ENCODE measurements at places on chromosomes 16 and 17. TPM values are rescaled to one million over a fixed set of nuclear protein-coding genes. Genes with fewer than 3 reads are reported as not detected.

CPNE7 gene
- 0.33 TPM for polyA plus RNA-seq

KRTAP9-3 gene
- polyA plus RNA-seq: not detected

C17orf50 gene
- not detected for polyA plus RNA-seq

SLC12A3 gene
- polyA plus RNA-seq: not detected

GRAPL gene
- polyA plus RNA-seq: 0.73 TPM

OR1F1 gene
- polyA plus RNA-seq: not detected

CCL7 gene
- polyA plus RNA-seq: not detected

ACAP1 gene
- polyA plus RNA-seq: 8.5 TPM

NPIPB2 gene
- polyA plus RNA-seq: 2.4 TPM

CHRNE gene
- 0.67 TPM for polyA plus RNA-seq

CCDC144A gene
- polyA plus RNA-seq: 0.63 TPM

DNA sequence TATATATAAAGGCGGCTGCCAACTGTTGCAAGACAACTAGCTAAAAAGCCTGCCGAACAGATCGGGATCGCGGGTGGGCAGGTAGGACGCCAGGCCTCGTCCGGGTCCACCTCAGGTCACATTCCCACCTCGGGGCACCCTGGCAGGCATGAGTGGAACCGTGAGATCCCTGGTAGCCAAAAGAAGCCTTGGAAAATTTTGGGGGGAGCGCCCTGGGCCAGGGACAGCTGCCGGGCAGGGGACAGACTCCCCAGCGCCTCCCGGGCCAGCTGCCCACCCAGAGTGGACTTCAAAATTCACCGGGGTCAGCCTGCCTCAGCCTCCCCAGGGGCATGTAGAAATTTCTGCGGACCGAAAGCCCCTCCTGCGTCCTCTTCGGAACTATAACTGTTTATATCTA, 760.9 kb downstream of the KCNJ18 start:
- no peak for DNase-seq

DNA sequence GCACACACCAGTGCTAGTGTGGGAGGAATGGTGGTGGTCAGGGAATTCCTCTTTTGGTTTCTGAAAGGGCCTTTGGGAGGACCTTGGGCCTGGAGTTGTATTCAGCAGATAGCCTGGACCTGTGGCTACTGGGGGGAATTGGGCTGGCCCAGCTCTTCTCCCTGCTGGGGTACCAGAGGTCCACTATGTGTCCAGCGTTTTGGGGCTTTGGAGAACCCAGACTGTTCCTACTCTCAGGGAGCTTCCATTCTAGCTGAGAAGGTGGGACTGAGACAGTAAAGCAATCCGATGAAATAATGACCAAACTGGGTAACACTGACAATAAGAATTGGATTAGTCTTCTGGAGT, 2.4 kb downstream of the EPN3 start:
- no peak for DNase-seq

DNA sequence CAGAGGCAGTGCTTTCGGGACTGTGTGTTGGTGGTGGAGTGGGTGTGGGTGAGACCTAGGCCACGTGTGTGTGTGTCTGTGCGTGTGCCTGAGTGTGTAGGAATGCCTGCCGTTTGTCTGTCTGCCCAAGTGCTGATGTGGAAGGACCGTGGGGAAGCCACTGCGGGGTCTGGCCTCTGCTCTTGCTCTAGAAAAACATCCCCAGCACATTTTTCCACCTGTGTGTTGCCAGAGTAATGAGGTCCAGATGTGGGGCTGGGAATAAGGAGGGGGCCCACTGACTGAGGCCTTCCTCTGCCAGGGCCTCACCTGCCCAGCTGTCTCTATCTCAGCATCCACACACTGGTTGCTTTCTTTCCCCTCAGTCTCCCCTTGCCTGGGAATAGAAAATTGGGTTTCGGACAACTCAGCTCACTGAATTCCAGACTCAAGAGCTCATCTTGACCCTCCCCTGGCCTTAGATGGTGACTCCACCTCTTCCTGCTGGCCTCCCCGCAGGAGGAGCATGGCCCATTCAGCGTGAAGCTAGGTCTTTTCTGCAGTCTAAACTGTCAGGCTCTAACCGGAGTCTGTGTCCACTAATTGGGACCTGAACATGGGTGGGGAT, 7.6 kb downstream of the SGCA start:
- peak; percentile 91 for DNase-seq

DNA sequence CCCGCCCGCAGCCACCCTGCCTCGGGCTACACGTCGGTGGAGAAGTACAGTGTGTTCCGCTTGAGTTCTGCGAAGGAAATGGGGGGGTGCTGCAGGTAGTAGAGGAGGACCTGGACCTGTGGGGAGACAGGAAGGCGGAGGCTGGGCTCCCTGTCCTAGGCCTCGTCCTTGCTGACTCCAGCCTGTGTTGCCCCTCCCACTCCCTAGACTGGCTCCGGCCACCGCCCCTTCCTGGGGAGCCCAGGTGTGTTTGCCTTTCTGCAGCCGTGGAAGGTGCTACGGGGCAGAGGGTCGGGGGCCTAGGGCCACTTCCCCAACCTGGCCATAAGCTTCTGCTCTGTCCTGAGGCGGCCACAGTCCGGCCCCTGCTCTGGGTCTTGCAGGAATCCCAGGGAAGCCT, 9.1 kb downstream of the TIMM22 start:
- DNase-seq: peak; percentile 23

GRCh38 chr17:9878356-9878755, 26.7 kb downstream of the RCVRN start:
- DNase-seq: no peak

DNA sequence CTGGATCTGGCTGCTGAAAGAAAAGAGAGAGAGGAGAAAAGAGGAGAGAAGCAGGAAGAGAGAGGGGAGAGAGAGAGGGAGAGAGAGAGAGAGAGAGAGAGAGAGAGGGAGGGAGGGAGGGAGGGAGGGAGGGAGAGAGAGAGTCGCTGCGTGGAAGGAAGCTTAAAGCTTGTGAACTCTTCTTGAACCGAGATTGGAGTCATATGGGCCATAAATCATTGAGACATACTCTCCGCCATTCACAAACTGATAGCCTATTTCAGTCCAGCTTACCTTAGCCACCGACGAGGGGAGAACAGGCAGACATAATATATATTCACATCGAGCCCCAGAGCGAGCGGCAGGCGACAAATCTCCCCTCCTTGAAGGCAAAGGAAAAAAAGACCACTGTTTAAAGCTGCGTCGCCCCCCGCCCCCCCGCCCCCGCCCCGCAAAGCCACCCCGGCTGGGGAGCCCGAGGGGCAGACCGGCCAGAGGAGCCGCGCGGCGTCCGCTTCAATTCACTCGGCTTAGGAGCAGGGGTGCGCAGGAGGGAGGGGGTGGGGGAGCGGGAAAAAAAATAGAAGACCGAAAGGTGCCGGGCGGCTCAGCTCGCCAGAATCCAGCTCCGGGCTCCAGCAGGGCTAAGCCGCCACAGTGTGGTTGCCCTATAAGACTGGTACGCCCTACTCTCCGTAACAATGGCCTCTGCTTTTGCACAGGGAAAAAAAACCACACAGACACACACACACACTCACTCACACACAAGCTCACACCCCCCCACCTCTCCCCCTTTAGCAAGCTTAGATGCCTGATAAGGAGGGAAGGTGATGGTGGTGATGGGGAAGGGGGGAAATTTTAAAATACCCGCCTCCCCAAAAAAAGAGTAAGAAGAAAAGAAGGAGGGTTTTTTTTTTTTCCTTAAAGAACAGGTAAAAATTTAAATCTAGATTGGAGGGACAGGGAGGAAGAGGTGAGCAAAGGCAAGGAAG, 10.6 kb upstream of the HOXB2 start:
- DNase-seq: no peak

GRCh38 chr17:28746611-28747050, 2.8 kb downstream of the TRAF4 start:
- DNase-seq: peak; percentile 77

DNA sequence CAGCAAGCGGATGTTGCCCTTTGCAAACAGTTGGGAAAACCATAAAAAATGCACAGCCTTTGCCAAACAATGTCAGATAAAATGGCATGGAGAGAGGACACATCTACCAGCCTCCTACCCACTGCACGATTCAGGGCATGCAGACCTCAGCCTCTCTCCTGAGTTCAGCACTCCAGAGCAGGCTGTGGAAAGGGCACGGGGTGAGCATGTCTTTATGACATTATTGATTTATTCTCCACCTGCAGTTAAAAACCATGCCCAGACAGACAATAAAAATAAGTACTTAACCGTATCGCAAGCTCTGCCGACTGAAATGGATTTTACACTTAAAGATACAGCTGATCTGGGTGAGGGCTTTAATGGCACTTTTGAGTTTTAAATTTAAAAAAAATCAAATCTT, 127.1 kb downstream of the MAF start:
- DNase-seq: no peak

GRCh38 chr17:78774956-78775571, 7.0 kb downstream of the CYTH1 start:
- no peak for DNase-seq

DNA sequence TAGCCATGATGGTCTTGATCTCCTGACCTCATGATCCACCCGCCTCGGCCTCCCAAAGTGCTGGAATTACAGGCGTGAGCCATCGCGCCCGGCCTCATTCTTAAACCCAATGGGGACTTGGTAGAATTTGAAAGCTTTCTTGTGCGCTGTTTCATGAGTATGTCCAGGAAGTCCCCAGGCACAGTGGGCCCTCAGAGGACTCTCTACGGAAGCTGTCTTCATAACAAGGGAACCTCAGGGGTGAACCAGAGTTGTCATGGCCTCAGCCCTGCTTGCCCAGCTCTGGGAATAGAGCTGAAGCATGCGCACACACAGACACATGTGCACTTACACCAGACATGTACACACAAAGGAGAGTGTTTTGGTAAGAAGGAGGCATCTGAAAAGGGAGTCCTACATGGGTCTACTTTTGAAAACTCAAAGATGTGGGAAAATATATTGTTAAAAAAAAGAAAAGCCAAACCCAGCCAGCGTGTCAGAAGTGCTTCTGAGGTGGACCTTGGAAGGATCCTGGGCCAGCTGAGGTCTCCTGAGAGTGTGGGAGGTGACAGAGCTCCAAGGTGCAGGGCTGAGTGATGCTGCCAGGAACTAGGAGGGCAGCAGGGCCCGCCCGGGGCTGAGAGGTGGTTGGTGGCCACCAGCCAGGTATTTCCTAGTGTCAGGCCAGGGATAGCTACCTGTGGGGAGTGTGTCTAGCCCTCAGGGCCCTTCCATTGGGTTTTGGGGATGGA, 54.6 kb downstream of the EPN2 start:
- DNase-seq: no peak

DNA sequence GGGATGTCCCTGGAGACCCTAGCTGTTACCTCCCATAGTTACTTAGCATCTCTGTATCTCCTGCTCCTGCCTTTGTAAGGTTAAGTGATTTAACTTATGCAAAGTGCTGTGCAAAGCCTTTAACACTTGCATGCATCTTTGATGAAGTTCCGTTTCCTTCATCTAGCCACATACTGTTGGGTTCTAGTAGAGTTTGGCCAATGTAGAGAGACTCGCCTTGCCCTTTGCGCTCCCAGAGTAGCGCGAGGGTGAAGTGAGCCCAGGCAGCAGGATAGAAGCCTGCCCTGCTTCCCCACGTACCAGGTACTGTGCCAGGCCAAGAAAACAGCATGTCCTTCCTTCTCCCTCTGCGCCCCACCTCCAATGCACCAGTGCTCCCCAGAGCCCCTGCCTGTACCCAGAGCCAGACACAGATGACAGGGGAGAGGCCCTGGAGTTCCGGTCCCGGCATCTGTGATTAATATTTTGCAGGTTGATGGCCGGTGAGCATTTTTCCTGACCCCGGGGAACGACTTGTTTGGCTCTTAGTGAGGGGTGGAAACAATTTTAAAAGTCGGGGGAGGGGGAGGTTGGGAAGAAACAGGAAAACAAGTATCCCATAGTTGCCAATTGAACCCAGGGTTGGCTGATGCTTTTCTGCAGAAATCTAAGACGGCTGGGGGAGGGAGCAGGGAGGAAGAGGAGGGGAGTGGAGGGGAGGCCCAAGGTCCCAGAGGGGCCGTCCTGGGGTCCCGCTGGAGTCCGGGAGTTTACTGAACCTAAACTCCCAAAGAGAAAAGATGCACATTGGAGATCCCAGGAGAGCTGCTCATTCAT, 13.1 kb upstream of the CDC42EP4 start:
- DNase-seq: no peak

GRCh38 chr16:63461248-63461841, 1425.1 kb upstream of the CDH8 start:
- peak; percentile 44 for DNase-seq

DNA sequence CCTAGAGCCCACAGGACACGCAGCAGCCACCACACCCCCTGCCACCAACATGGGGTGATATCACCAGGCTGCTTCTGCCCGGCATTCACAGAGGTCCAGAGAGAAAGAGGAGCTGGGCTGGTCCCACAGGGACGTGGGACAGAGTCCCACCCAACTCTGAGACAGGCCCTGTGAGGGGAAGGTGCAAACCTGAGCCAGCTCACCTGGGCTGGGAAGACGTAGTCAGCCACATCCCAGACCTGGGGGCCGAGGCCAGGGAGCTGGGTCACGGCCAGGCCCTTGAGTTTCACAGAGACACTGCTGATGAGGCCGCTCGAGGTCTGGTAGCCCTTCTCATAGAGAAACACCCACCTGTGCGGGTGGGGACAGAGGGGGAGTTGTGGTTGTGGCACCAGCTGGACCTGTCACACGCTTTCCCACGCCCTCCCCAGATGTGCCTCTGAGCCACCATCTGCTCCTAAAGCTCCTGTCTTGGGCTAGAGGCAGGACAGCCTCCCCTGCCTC, 11.2 kb downstream of the P2RX1 start:
- DNase-seq: no peak

- DNase-seq: no peak
Observed at GRCh38 chr17:12637745-12638651, 27.7 kb upstream of the MYOCD start.

DNA sequence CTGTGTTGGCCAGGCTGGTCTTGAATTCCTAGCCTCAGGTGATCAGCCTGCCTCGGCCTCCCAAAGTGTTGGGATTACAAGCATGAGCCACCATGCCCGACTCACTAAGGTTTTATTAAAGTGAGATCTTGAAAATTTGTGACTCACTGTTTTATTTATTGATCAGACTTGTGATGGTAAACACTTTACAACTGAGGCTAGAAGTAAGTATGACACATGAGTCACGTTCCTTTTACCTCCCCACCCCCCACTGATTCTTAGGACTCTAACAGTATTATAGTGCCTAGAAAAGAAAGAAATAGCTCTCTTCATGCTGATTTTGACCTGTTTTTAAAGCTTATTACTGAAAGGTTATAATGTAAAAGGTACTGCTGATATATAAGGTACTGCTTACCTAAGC, 160.6 kb downstream of the TANC2 start:
- DNase-seq: no peak

Data from muscle of back (tissue), 13 donors.